ENCODE measurements at places on chromosomes 3 and 15.

- no peak for DNase-seq
Observed at GRCh38 chr15:81789403-81789802, 256.4 kb downstream of the MEX3B start.

DNA sequence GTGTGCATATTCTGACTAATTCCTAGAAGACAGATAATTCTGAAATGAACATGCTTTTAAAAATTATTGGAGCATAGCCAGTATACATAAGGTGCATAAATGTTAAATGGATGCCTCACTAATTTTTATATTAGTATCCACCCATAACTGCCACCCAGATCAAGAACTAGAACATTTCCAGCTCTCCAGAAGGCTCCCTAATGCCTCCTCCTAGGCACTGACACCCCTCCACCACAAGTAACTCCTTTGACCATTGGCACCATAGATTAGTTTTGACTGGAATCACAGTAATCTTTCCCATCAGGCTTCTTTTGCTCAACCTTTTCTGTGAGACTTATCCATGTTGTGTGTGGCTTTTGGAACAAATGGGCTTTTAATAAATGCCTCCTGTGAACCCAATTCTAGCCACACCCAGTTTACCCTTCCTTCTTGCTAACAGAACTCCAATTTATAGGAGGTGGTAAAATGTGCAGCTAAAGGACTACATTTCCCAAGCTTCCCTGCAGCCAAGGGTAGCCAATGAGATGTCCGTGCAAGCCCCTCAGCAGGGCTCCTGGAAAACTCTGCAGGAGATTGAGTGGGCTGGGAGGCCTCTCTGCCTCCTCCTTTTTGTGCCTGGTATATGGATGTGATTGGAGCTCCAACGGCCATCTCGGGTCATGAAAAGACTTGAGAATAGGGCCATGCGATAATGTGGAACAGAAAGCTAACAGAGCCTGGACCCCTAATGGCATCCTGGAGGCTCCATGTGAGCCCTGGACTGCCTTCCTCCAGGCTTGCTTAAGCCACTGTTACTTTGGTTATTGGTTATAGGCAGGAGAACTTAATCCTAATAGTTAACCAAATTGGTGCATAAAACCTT is 322.6 kb upstream of the TLE3 start:
- no peak for DNase-seq

- DNase-seq: no peak
Observed at GRCh38 chr3:172357850-172358754, 90.2 kb downstream of the GHSR start.

DNA sequence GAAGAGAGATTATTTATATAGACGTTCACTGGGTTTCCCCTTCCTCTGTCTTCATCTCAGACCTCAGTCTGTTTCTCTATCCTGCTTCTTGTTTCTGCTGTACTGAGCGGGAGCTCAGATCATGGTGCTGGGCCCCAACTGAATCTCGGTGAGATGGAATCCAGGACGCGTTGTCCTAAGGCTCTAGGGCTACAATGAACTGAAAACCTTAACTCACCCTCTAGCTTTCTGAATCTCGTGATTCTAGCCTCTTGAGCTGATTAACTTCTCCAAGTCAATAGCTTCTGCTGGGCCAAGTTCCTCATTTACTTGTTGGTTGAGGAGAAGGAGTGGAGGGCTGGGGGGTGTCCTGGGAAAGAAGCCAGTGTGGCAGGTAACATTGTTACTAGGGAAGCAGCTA is 32.7 kb upstream of the MAP3K13 start:
- no peak for DNase-seq

- no peak for DNase-seq
Observed at GRCh38 chr3:174325171-174325570, 534.0 kb upstream of the NAALADL2 start.

DNA sequence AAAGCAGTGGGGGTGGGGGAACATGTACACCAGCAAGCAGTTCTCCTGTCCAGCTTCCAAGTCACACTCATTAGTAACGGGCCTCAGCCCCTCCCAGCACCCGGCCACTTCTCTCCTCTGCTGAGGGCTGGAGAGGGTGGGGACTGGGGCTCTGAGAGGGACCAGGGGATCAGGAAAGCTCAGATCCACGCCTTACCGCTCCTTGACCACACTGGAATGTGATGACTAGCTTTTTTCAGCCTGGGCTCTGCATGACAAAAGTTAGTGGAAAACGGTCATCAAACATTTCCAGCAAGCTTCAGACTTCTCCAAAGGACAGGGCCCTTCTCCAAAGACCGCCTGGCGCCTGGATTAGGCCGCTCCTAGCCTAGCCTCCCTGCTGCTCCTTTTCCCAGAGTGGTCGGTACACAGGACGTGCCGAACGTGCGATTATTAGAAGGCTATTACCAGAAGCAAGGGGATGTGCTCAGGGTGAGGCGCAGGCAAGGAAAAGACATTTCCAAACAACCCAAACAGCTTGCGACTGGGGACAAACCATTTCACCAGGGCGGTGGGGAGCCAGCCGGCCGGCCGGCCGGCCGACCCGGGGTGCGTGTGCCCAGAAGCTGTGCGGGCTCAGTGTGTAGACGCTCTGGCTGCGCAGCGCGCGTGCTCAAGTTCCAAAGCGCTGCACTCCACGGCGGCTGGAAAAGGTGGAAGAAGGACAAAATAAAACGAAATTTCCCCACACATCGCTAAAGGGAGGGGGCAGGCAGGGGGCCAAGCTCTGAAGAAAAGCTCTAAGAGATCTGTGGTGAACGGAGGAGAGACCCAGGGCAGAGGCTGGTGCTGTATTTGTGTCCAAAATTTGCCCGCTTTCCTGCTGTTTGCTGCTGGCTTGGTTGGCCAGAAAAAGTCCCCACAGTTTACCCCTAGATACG is 51.0 kb upstream of the SSR3 start:
- no peak for DNase-seq

- no peak for DNase-seq
Observed at GRCh38 chr3:55687526-55687925, 200.4 kb upstream of the WNT5A start.

GRCh38 chr15:48307586-48307985 is 23.6 kb upstream of the DUT start:
- DNase-seq: no peak

- no peak for DNase-seq
Observed at GRCh38 chr3:48797626-48798025, 50.0 kb downstream of the PRKAR2A start.

- DNase-seq: no peak
Observed at GRCh38 chr3:196661400-196661799, 21.9 kb downstream of the NRROS start.

DNA sequence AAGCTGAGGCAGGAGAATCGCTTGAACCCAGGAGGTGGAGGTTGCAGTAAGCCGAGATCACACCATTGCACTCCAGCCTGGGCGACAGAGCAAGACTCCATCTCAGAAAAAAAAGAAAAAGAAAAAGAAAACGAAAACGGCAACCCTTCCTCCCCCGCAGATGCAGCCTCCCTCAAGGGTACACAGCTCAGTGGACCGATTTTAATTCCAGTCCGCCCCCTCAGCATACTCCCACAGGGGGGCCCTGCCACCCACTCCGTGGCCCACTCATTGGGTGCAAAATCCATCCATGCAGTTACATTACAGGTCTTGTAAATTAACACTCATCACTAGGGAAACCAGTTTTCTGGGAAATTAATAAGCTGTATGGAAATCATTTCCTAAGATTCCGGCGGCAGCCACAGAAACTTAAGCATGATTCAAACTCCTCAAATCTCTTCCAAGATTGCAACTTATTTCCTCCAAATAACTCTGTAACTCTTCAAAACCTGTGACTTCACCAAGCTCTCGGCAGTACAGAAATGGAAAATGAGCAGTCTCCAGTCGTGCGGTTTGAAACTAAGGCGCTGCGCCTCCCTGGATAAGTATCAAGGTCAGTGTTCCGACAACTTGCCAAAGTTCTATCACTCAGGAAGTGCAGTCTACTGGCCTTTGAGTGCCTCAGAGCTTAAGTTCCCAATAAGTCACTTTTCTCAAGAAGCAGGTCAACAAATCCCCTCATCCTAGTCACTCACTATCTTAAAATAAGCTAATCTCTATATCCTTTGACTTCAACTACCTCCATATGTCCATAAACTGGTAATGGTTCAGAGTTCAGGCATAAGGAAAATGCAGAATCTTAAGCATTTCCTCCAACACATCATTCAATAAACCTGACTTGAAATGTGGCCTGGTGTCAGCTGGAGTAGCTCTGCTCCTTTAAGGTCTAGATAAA is 24.7 kb upstream of the KLHL6 start:
- DNase-seq: no peak

DNA sequence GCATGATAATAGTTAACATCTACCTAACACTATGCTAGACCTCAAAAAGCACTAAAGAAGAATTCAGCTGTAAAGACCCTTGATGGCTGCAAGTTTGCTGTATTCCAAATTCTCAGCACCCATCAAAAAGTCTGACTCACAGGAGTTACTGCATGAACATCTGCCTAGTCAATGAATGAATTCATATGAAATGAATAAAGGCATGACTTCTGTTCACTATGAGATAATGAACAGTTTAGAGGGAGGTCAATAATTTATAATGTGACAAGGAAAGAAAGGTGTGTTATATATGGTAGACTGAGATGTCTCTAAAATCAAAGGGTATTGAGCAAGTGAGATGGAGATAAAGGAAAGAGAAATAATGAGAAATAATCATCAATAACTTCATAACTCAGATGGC is 508.2 kb upstream of the TGFBR2 start:
- DNase-seq: no peak

GRCh38 chr3:39748002-39748401 is 61.4 kb upstream of the MYRIP start:
- DNase-seq: no peak

DNA sequence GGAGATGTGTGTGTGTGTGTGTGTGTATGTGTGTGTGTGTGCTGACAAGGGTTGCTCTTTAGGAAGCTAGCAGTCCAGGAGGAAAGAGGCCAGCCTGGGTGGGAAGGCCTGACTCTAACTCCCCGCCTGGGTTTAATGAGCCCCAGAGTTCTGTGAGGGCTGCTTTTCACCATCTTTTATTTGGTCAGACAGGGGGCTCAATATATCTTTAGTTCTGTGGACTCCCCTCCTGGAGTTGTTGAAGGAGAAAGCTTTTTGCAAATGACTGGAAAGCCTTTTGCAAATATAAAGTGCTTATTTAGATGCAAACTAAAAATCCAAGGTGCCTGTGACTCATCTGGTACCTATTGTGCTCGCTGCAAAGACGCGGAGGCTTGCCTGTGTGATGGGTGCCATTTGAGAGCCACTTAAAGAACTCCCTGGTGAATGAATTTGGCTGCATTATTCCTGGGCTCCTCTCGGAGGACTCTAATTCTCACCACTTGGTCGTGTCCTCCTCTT is 24.5 kb downstream of the DRD3 start:
- no peak for DNase-seq

- no peak for DNase-seq
Observed at GRCh38 chr3:99031778-99032177, 130.3 kb upstream of the DCBLD2 start.

DNA sequence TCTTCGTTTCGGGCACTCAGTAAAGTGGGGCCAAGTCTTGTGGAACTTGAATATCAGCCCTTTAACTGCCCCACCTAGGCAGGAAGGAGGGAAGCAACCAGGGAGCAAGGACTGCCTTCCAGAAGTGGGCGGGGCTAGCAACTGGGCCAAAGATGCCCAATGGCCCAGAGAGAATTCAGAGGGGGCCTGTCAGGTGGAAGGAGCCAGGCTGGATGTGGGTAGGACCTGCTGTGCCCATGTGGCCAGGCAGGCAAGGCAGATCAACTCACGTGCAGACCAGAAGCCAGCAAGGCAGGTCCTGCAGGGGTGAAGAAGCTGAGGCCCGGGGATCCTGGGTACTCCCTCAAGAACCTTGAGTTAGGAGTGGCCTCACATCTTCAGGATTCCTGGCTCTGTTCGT is 5.5 kb downstream of the MAP6D1 start:
- no peak for DNase-seq

DNA sequence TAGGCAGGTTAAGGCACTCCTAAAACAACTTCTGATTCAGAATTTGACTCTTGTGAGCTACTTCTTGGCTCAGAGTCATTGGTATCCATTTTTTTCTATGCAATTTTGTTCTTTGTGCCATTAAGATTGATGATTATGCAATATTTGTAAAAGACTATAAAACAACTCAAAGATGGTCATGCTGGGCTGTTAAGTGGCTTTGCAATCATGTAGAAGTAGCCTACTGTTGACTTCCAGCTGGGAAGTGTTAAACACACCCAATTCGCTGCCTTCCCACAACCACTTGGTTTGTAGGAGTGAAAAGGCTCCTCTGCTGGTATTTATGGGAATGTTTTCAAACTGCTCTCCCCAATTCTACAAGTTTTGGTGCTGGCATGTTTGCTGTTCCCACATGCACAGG is 74.7 kb upstream of the COL6A6 start:
- no peak for DNase-seq

- DNase-seq: no peak
Observed at GRCh38 chr3:65433480-65433879, 605.2 kb downstream of the MAGI1 start.

DNA sequence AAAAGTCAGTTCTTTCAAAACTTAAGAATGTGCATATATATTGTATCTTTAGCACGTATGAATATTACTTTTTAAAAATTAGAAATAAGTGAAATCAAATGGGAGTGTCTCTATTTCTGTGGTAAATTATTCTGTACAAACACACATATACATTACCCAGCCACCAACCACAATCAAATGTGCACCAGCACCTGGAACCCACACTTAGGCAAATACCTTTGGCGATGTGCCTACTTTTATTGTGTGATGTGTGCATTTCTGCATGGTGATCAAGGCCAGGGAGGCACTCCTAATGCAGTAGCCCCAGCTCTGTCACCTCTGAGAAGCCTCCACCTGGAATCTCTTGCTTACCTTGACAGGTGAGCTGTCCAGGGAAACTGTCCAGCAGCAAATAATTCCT is 76.9 kb downstream of the PIK3R4 start:
- no peak for DNase-seq

DNA sequence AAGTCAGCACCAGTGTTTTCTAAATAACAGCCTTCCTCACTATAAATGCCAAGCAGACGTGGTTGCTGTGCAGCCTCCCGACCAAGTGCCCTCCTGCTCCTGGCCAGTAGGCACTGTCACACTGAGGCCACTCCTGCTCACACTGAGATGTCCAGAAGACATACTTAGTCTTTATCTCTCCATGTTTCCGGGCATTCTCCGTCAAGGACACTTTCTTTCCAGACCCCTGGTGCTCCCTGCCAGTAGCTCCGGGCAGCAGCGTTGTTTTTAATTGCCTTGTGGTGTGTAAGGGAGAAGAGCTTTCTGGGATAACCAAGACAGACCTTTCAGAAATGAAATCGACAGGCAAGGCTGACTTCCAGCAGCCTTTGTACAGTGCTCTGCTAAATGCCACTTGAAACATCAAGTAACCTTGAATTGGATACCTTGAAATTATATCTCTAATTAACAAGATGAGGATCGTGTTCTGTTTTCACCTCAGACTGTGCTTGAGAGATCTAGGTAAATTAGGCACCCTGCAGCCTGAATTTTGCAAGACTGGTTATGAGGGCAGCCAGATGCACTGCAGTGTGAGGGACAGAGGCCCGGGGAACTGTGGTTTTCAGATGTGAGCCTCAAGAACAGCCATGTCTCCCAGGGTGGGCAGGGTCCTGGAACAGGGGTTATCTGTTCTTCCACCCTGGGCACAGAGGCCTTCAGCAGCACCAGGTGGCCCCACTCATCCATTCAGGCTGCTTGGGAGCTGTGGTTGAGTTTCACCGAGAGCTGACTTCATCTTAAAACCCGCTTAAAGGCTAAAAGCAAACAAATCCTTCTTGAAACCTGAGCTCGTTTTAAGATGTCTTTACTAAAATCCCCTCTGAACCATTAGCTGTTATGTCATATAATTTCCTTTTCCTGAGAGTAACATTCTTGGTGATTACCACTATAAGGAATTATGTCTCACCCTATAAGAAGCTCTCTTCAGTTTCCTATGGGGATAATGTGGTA is 105.5 kb upstream of the IL12A start:
- no peak for DNase-seq
